ENCODE measurements at places on chromosomes 12 and 14. TPM values are rescaled to one million over a fixed set of nuclear protein-coding genes. Genes with fewer than 3 reads are reported as not detected.

The DIO2 gene
- 4.4 TPM for total RNA-seq

The AQP6 gene
- 18.5 TPM for total RNA-seq

The SAMD15 gene
- total RNA-seq: 5.3 TPM

The ASB2 gene
- total RNA-seq: 14.4 TPM

The TDG gene
- total RNA-seq: 28.0 TPM

The LAG3 gene
- total RNA-seq: 0.47 TPM

The OSBPL8 gene
- total RNA-seq: 108 TPM

The C12orf50 gene
- total RNA-seq: not detected

The TOMM20L gene
- not detected for total RNA-seq

The HOXC5 gene
- total RNA-seq: 4.0 TPM

The IFNG-AS1 gene
- total RNA-seq: 0.70 TPM

The HOXC12 gene
- not detected for total RNA-seq

The CPNE6 gene
- total RNA-seq: not detected

The TMEM52B gene
- 127 TPM for total RNA-seq

The ATXN7L3B gene
- total RNA-seq: 50.5 TPM

The TAS2R30 gene
- 15.6 TPM for total RNA-seq

The TAS2R8 gene
- total RNA-seq: 0.18 TPM

The TPPP2 gene
- 1.8 TPM for total RNA-seq

The RFX4 gene
- total RNA-seq: not detected

The TAS2R9 gene
- total RNA-seq: not detected

The IL31 gene
- not detected for total RNA-seq

The PTCSC3 gene
- total RNA-seq: not detected

The SLC6A13 gene
- 25.9 TPM for total RNA-seq

The KRT7 gene
- 43.1 TPM for total RNA-seq

The NXPH4 gene
- 8.5 TPM for total RNA-seq

The DTX1 gene
- total RNA-seq: 20.1 TPM

The KCNJ8 gene
- 28.3 TPM for total RNA-seq

The KCNC2 gene
- 2.2 TPM for total RNA-seq

The STAB2 gene
- 3.0 TPM for total RNA-seq

The ZNF641 gene
- total RNA-seq: 26.5 TPM

The SIX6 gene
- total RNA-seq: not detected

The RAD51B gene
- 37.7 TPM for total RNA-seq

The IL22 gene
- not detected for total RNA-seq

The RPS6KA5 gene
- 10.6 TPM for total RNA-seq

The NGB gene
- not detected for total RNA-seq

The RIMBP2 gene
- total RNA-seq: 21.4 TPM

The FGF23 gene
- 0.06 TPM for total RNA-seq

The COCH gene
- 2.3 TPM for total RNA-seq

The PAH gene
- 50.6 TPM for total RNA-seq

The KRT8 gene
- total RNA-seq: 177 TPM

The MIP gene
- not detected for total RNA-seq

The GNG2 gene
- 53.6 TPM for total RNA-seq

The TC2N gene
- 22.1 TPM for total RNA-seq

The NOS1 gene
- 3.9 TPM for total RNA-seq

The SMCO2 gene
- total RNA-seq: 0.18 TPM

The KCTD10 gene
- 73.7 TPM for total RNA-seq

The TSPAN31 gene
- 41.7 TPM for total RNA-seq

The ART4 gene
- total RNA-seq: 2.7 TPM
